Lung (tissue), 17 donors: ENCODE measurements at places on chromosomes 7 and 10. TPM values are rescaled to one million over a fixed set of nuclear protein-coding genes. Genes with fewer than 3 reads are reported as not detected.

GRCh38 chr10:44895280-44895679 lies 15.9 kb upstream of the TMEM72 start:
- H3K27me3 ChIP-seq, result no peaks in the 10 kb centered on the region
- H3K4me1 ChIP-seq, result no peaks in the 10 kb centered on the region
- DNase-seq, result no peak
- H3K4me3 ChIP-seq, result no peak overlapping the region
- H3K36me3 ChIP-seq, result no peaks in the 10 kb centered on the region

GRCh38 chr7:128027485-128027980 lies 3.7 kb downstream of the LRRC4 start:
- no peaks in the 10 kb centered on the region for H3K27me3 ChIP-seq
- H3K4me1 ChIP-seq, result peaks cover 3% of the 10 kb centered on the region
- no peak overlapping the region for H3K27ac ChIP-seq
- H3K36me3 ChIP-seq, result peaks cover 9% of the 10 kb centered on the region

Gene RPEL1
- total RNA-seq, result not detected

Gene CCL26
- total RNA-seq, result not detected

Gene MYL7
- not detected for total RNA-seq
